ENCODE measurements at places on chromosomes 16 and 17.

DNA sequence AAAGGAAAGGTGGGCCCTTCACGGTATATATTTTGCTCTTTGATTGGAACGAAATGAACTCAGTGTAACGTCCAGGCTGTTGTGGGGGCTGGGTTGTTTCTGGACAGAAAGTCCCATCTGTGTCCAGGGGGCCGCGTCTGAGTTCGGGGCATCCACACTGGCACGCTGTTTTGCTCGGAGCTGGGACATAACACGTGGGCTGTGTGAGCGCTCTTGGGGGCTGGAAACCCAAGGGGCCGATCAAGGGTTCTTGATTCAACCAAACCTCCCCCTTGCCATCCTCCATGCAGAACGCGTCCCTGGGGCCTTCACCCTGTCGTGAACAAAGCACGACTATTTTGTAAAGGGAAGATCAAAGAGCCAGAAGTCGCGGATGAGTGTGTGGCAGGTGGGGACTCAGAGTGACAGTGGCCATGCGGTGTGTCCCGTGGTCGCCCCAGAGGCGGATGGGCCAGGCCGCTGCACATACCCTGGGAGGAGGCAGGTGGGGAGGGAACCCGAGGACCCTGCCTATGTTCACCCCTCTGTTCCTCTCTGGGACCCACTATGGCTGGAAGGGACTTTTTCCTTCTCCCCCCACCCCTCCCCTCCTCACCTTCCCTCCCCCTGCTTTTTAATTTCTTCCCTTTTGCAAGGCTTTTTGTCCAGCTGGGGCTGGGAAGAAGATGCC, 387.2 kb downstream of the SEC14L1 start:
- DNase-seq, result no peak

GRCh38 chr17:35062308-35062707, 1.2 kb downstream of the RFFL start:
- no peak for DNase-seq

DNA sequence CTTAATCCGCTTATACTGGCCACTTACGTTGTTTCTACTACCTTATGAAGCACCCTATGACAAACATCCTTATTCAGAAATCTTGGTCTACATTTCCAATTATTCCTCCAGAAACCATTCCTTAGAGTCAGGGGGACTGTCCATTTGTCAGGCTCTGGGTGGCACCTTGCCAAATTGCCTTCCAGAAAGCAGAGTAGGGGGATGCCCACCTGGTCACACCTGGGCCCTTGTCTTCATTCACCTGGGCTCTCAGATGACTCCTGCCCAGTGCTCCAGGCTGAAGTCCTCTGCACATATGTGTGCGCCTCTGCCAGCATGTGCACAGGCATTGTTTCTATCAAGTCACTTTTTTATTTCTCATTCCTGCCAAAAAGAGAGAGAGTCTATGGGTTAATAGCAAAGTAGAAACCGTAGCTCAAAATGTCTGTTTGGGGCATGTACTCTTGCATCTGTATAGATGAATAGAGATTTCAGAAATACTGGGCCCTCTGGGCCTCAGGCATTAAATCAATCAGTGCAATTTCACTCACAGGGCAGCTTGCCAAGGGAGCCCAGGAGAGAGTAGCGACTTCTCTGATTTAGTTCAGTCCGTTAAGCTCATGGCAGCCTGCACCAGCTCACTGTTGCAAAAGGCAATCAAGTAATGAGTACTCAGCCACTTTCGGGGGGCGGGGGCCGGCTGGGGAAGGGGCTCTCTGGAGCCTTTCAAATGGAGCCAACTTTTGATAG, 104.7 kb downstream of the SOCS1 start:
- DNase-seq, result no peak

GRCh38 chr16:77807021-77807420, 18.7 kb downstream of the VAT1L start:
- no peak for DNase-seq
